Activated CD4-positive, alpha-beta T cell treated with anti-CD3 and anti-CD28 coated beads, Interleukin-2, amount 50 U/mL, for 4 hours (primary cell): ENCODE measurements at places on chromosomes 11 and 22.

DNA sequence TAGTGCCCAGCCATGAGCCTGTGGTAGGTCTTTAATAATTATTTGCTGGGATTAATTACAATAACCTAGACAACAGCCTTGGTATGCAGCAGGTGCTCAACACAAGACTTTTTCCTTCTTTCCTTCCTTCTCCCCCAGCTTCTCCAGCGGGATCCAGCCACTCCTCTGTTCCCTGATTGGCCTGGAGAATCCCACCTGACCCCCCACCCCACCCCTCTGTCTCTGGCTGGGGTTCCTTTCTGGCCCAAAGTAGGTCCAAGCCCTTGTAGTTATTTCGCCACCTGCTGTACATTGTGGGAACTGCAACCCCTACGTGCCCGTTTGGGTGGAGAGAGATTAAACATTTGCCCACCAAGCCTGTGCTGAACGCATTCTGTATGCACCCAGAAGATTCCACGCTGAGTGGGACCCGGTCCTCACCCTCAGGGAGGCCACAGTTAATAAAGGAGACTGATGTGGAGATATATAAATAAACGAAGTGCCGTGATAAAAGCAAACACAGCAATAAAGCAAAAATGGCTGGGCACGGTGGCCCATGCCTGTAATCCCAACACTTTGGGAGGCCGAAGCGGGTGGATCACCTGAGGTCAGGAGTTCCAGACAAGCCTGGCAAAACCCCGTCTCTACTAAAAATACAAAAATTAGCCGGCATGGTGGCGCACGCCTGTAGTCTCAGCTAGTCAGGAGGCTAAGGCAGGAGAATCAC, 32.1 kb upstream of the DGKZ start:
- peak; percentile 75 for DNase-seq

DNA sequence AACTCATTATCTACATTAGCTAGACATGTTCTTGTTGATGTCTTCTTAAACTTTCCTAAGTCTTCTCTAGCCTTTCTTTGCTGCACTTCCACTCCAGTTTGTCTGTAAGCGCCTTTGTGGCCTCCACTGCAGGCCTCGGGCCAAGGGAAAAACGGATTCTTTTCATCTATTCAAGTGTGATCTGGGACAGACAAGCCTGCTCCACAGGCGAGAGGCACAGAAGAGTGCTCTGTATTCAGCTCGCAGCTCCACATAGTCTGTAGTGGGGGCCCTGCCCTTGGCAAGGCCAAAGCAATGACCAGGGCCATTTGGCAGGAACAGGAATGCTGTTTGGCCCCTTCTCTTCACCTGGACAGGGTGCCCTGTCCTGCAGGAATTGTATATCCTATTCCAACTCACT, 84.1 kb upstream of the BARX2 start:
- DNase-seq, result no peak

GRCh38 chr22:37141971-37142370, 7.7 kb downstream of the IL2RB start:
- no peak for DNase-seq

GRCh38 chr11:61890529-61891330, 615 bp downstream of the FADS3 start:
- DNase-seq, result peak; percentile 16

GRCh38 chr11:11841116-11841722, 553 bp upstream of the USP47 start:
- DNase-seq, result no peak

DNA sequence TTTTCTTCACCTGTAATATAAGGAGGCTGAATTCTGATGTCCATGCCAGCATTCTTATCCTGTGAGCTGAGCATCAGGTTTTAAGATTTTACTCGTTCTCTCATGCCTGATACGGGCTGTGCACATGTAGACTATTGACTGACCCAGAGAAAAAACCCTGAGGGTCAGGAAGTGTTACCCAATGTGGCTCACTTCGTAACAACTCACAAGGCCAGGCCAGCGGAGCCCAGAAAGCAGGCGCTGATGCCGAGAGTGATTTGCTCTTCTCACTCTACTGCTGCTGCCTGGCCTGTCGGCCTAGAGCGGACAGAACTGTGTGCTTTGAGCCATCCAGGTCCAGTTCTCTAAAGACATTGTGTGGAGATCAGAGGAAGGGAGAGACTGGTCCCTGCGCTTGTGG, 10.8 kb downstream of the THYN1 start:
- no peak for DNase-seq

GRCh38 chr11:119937412-119937811, 200.5 kb downstream of the TRIM29 start:
- no peak for DNase-seq

DNA sequence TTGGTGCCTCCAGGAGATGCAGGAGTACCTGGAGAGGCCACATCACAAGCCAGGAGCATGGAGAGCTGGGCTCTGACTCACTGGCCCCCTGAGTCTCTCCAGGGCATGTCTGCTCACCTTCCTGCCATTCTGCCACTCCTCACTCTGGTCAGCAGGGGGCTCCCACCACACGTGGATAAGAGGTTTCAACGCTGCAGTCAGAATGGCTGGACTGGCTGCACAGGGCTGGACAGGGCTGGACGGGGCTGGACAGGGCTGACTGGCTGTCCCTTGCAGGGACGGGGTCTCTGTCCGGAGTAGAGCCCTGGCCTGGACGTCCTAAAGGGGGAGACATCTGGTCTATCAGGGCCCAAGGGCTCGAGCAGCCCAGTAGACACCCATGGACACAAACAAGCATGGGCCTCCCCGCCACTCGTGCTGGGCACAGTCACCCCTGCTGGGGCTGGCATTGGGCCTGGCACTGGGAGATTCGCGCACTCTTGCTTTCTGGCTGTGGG, 34.6 kb downstream of the CYTH4 start:
- peak; percentile 63 for DNase-seq

DNA sequence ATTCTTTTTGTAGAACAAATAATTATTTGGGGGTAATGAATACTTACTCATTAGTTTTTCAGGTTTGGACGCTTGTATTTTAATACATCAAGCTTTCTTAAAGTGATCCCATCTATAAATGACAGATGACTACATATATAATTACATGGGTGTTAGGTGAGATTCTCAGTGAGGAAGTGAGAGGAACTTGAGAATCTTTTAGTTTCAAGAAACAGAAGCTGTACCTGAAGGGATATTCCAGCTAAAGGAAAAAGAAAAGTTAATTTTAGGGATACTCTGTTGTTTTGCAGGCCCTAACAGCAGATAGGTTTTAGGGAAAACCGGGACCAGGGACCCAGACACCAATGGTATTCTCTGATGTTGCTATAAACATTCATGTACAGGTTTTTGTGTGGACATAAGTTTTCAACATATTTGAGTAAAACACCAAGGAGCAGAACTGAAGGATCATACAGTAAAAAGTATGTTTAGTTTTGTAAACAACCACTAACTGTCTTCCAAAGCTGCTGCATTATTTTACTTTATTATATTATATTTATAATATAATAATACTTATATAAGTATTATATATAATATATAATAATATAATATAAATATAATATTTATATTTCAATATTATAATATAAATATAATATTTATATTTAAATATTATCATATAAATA, 24.1 kb upstream of the PHOX2A start:
- no peak for DNase-seq

GRCh38 chr22:38074181-38075104, 9.5 kb downstream of the SLC16A8 start:
- DNase-seq, result no peak

DNA sequence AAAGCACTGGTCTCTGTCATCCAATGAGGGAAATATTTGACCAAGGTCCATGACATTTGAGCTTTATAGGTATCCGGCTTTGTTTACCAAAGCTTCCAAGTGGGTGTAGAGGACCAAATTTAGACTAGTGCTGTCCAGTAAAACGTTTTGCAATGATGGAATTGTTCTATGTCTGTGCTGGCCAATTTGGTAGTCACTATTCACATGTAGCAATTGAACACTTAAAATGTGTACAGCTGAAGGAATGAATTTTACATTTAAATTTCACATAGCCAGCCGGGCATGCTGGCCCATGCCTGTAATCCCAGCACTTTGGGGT, 118.0 kb downstream of the PKNOX2 start:
- DNase-seq, result no peak

- no peak for DNase-seq
These were observed 31.7 kb downstream of the PGM2L1 start for GRCh38 chr11:74366576-74366975.

GRCh38 chr22:28930357-28931007, 47.1 kb downstream of the ZNRF3 start:
- DNase-seq, result no peak

DNA sequence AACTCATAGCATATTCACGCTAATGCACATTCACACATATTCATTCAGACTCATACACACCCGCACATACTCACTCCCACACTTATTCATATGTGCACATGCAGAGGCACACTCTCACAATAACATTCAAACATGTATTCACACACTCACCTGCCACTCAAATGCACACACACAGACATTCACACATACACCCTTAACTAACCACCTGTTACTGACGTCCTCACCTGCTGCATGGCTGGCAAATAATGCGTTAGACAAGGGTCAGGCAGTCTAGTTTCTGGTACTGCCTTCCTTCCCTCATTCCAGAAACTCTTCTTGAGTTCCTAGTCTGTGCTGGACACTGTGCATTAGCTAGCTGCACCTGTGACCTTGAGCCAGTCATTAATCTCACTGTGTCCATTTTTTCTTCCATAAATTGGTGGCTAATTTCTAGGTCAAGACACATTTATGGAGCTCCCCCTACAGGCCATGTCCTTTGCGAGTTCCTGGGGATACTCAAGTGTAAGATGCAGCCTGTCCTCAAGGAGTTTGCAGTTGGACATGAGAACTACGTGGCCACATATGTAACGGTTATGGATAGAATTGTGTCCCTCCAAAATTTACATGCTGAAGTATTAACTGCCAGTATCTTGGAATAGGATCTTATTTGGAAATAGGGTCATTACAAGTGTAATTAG, 34.5 kb upstream of the SEZ6L start:
- no peak for DNase-seq

DNA sequence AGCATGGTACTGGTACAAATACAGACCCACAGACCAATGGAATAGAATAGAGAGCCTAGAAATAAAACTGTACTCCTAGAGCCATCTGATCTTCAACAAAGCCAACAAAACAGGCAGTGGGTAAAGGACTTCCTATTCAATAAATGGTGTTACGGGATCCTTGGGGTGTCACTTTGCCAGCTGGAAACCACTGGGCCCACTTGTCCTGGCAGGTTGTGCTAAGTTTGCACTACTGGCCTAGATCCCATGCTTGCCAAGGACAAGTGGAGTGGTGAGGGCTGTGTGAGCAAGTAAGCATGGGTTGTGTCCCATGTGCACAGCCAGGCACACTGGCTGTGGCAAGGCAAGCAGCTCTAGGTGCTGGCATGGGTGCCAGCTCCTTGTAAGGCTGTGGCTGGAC, 8.8 kb upstream of the ISX start:
- DNase-seq, result no peak

DNA sequence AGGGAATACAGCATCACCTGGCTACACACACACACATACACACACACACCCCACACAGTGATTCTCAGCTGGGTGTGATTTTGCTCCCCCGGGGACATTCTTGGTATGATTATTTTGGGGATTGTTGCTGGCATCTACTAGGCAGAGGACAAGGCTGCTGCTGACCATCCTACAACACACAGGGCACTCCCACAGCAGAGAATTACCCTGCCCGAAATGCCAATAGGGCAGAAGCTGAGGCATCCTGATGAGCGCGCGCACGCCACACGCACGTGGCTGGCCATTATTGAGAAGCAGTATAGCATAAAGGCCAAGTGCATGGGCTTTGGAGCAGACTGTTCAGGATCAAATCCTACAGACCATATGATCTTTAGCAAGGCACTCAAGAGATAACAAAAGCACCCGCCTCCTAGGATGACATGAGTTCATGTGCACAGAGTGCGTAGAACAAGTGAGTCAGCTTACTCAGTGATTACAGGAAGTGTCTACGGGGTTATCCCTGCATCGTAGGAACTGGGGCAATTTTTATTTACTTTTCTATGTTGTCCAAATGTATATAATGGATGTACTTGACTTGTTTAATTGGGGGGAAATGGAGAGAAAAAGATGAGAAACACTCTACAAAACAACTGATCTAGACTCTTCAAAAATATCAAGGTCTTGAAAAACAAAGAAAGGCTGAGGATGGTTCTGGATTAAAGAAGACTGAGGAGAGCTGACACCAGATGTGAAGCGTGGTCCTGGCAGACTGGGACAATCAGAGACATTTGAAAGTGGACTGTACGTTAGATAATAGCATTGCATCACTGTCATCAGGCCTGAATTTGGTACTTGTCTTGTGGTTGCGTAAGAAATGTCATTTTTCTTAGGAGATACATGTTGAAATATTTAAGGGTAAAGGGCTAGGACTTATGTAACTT, 7.2 kb upstream of the EHD1 start:
- no peak for DNase-seq

DNA sequence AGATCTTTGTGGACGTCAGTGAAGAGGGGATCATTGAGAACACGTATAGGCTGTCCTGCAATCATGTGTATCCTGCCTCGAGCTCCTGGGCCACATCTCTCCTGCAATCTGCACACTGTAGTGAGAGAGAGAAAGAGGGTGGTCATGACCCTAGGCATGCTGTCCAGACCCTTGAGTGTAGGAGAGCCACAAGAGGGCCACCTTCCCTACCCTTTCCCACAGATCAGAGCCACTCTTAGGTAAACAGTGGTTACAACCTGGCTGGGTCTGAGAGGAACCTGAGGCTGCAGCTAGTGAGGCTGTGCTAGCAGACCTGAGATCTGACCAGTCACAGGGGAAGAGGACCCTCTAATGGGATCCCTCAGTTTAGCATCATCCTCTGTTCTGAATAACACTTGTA, 3.9 kb upstream of the IL18BP start:
- no peak for DNase-seq

GRCh38 chr11:22828373-22828772, 1.2 kb downstream of the SVIP start:
- DNase-seq, result no peak

GRCh38 chr11:60874421-60875365, 7.4 kb downstream of the ZP1 start:
- DNase-seq, result no peak

DNA sequence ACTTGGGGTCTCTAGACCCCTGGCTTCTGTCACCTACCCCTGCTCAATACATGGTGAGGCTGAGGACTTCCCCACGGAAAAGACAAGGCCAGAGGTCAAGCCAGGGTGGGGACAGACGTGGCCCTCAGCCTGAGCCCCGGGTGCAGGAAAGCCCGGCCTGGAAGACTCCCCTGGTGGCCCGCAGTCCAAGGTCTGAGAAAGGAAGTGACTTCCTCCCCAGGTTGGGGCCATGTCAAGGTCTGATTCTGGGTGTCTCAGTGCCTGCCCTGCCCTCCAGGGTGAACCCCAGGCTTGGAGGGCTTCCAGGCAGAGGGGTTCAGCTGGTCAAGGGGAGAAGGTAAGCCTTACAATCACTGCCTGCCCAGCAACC, 3.9 kb downstream of the CTSD start:
- DNase-seq, result no peak

- peak; percentile 65 for DNase-seq
These were observed at the start of gene KCTD17 for GRCh38 chr22:37051391-37052385. Gene KCTD17 (plus strand): TSS chr22:37051742. CDS start chr22:37051761, 19 bp downstream.

- DNase-seq, result no peak
These were observed 12.9 kb upstream of the TMPRSS13 start for GRCh38 chr11:117941976-117942654.
